ENCODE measurements at places on chromosomes 5 and 9.

DNA sequence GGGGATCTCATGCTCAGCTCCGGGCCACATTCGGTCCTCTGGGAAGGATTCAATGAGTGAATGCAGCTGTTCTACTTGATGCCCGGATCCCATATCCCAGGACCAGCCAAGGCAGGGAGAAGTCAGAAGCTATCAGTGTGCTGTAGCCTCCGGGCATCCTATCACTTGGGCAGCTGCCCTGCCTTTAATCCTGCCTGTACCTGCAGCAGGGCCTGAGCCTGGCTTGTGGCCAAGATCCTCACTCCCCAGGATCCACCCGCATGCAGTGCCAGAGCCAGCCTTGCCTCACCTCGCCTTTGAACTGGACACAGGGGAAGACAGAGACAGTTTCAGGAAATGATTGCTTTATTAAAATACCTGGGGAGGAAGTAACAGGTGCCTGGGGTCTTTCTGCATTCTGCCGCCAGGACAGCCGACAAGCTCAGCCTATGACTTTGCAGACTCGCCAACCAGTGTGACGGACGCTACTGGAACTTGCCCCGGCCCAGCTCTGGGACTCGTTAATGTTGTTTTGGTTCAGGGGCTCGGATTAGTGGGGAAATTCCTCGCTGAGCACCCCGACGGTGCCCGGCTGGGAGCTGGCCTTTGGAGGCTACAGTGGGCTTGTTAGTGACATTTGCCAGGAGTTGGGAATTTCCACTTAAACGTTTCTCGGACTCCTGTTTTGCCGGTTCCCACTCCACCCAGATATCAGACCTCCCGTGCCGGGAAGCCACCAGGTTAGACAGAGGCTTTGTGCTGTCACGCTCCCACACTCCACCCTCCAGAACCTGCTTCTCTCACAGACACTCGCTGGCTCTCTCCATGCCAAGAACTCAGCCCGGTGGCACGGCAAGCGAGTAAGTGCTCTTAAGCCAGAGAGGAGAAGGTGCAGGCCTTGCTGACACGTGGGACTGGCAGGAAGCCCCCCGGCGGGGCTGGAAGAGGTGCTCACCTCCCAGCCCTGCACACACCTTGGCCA, 721 bp downstream of the PTGES start:
- DNase-seq = peak; percentile 68

DNA sequence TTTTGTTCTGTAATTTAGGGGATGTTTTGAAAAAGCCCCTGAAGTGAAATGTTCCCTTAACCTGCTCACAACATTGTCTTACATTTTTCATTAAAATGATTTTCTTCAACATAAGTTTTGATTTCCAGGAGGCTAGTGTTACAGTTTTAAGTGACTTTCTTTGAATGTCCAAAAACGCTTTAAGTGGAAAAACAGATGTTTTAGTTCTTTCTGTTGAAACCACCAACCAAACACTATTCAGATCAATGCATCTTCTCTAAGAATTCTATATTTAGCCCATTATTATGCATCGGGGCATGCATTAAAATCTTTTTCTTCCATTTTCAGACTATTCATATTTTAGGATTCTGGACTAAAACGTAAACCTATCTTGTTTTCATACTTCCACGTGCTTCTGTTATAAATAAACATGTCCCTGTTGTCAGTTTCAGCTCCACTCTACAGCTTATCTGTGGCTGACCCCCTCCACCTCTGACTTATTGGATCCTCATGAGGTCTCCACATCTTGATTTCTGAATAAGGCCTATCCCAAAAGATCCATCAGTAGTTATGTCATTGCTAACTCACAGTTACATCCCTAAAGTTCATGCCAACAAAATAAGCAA, 882.3 kb upstream of the SEMA6A start:
- no peak for DNase-seq

DNA sequence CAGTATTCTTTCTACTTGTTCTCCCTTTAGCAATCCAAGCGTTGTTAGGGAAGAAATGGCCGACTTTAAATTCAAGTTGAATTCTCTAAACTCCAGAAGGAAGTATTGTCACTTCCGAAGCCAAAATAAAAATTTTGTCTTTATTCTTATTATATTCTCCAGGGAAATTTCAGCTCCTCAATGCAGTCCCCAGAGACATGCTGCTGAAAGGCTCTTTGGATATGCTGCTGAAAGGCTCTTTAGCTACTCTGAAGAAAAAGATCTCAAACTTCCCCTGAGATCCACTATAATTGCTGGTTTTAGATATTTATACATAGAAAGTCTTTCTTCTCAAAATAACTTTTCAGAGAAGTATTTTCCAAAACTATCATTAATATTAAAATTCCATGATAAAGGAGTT, 92.3 kb upstream of the PARP8 start:
- no peak for DNase-seq

DNA sequence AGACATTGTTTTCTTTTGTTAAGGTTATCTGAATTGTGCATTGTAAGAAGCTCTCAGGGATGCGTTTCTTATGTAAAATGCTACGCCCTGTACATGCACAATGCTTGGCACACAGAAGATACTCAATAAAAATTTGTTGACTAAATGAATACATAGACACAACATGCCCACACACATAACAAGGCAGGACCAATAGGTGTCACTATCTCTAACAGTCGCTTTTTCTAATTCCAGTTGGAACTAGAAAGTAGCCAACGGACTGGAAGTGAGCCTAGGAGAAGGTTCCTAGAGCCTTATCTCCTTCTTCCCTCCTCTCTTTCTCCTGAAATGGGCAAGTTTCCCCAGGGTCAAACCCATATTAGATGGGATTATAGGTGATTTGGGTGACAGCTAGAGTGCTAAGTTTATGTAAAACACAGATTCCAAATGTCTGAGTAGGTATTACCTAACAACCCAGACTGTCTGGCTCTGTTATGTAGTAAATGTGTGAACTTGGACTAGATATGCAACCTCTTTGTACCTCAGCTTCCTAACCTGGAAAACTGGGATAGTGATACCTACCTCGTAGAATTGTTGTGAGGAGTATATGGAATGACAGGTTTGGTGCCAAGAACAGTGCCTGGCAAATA, 603.0 kb downstream of the RAB3C start:
- DNase-seq = no peak

DNA sequence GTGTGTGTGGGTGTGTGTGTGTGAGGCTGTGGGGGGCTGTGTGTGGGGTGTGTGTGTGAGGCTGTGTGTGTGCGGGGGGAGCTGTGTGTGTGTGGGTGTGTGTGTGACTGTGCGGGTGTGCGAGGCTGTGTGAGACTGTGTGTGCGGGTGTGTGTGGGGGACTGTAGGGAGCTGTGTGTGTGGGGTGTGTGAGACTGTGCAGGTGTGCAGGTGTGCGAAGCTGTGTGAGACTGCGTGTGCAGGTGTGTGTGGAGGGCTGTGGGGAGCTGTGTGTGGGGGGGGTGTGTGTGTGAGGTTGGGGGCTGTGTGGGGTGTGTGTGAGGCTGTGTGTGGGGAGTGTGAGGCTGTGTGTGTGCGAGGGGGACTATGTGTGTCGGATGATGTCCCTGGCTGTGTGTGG, 23.2 kb downstream of the AHRR start:
- DNase-seq = no peak
